ENCODE measurements at places on chromosomes 3 and 15.

GRCh38 chr15:85404176-85404917 lies 23.9 kb downstream of the AKAP13 start:
- DNase-seq: no peak

DNA sequence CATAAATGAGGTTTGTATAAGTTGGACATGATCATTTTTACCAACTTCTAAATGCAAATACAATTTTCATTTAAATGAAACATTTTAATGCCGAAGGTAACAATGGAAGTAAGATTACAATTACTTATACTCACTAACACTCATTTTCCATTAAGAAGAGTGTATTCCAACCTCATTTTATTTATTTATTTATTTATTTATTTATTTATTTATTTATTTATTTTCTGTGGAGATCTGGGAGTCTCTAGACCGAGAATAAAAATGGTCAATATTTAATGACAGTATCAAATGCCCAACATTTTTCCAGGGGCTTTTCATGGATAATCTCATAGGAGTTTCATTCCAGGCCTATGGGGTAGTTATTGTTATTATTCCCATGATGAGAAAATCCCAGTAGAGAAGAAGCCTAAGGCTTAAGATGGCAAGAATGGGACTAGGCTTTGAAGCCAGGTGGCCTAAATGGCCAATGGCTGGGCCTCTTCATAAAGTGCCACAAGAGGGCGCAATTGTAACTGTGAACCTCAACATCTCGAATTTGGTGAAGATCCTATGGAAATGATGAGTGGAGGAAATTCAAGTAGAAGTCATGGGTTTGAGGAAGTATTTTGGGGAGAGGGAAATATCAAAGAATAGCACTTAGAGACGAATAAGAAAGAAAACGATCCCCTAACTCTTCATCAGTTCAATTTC lies 21.3 kb downstream of the VGLL3 start:
- no peak for DNase-seq

DNA sequence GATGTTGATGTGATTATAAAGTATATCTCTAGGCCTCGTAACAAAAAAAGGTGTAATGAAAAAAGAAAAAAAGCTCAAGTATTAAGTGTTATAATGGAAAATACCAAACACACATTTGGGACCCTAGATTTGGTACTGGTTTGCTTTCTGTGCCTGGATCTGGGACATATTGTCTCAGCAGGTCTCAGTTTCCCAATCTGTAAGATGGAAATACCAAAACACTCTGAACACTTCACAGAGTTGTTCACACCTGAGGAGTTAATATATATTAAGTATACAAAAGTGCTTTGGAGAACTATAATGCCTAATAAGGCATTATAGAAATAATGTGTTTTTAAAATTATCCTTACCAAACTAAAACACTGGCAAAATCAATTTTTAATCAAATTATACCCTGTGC lies 60.0 kb downstream of the CLASP2 start:
- DNase-seq: no peak

- no peak for DNase-seq
Observed at GRCh38 chr15:90760661-90761232, 43.6 kb downstream of the BLM start.

All from GOT3 (cell line).